Osteoblast (primary cell): ENCODE measurements at places on chromosomes 5 and 9.

DNA sequence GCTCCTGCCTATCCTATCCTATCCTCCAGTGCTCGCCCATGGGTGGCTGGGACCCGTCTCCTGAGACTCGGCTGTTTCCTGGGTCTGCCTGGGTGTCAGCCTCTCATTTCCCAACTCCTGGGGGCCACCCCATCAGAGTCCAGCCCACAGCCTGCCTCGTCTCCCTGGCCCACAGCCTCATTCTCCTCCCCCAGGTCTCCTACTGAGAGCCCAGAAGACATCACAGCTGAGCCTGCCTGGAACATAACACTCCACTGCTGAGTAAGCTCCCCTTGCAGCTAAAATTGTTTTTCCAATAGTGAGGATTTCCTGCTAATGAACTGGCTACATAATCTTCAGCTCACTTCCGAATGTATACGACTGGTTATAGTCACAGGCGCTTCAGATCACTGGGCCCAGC lies 95.3 kb downstream of the TTLL11 start:
- DNase-seq = no peak

- no peak for DNase-seq
These were observed 1.6 kb downstream of the BSPRY start for GRCh38 chr9:113350937-113351336.

DNA sequence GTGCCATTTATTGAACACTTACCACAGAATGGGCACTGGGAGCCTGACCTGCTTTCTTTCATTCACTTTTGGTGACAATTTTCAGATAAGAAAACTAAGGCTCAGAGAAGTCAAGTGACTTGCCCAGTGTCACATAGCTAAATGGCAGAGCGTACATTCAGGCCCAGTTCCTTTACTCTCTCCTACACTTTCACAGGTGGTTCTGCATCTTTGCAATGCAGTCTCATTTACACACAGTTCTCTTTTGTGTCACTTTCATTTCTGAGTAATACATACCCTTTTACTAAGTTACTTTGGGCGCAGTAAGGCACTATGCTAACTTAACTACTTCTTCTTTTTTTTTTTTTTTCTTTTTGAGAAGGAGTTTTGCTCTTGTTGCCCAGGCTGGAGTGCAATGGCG lies 8.3 kb downstream of the NFIL3 start:
- DNase-seq = no peak

DNA sequence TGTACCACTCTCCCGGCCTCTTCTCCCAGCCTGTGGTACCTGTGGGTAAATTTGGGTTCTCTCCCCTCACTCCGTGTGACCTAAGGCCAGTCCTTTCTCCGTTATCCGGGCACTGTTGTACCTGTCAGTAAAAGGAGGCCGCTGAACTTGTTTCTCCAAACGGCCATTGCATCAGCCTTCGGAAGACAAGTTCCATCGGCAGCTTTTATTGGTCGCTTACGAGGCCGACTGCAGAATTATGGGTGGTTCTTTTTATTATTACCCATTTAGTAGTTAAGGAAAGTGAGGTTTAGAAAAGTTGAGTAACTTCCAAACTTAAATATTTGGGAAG lies 558 bp downstream of the GRPEL2 start:
- no peak for DNase-seq

DNA sequence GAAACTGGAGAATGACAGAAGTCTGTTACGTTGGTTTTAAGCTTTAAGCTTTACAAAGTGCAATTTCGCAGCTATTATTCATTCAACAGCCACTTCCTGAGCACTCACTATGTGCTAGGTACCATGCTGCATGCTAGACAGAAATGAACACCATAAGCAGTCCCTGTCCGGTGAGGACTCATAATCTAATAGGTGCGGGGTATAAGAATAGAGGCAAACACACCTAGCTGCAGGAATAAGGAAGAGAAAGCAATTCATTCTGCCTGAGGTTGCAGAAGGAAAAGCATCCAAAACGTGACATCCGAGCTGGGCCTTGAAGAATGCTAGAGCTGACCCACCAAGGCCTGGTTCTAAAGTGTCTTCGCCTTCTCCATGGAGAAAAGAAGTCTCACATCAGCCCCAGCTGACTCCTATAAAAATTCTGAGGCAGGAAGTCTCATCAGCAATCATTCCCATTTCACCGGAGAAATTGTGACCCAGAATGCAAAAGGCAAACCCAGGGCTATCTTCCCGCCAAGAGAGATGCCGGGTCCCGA lies 542 bp downstream of the FKBP15 start:
- peak; percentile 47 for DNase-seq

GRCh38 chr5:167296661-167297060 lies 994.8 kb upstream of the WWC1 start:
- DNase-seq = no peak

- DNase-seq = peak; percentile 53
These were observed 370.7 kb downstream of the ZSWIM6 start for GRCh38 chr5:61702784-61703183.

- peak; percentile 81 for DNase-seq
These were observed 8.8 kb upstream of the NSMF start for GRCh38 chr9:137467896-137468295.

GRCh38 chr9:87556821-87557220 lies 59.2 kb downstream of the DAPK1 start:
- DNase-seq = peak; percentile 46

DNA sequence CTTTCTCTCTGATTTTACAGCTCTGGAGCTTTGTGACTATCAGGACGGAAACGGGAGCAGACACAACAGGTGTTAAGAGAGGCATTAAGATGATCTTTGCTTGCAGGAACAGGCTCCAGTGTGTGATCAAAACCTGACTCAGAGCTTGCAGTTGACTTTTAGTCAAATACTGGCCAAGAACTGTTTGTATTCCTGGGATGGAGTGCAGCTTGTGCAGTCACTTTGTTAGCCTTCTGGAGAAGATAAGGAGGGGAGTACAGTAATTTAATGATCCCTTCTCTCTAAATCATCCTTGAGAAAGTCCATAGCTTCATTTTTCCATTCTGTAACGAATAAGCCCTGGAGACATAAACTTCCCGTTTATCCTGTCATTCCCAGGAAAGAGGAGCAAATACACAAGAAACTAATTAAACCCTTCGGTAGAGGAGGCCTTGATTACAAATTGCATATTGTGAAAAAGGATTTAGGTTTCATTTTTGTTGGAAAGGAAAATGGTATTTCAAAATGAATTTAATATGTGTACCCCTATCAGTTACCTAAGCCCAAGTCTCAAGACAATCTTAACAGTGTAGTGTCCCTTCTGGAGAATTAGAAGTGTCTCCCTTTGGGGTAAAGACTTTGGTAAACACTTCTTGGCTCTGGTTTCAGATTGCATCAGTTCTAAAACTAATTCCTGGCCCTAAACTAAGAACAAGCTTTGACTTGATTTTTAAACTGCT lies 3.1 kb upstream of the STOM start:
- peak; percentile 88 for DNase-seq

GRCh38 chr5:132418881-132419280 lies 49.4 kb downstream of the SLC22A5 start:
- DNase-seq = no peak

DNA sequence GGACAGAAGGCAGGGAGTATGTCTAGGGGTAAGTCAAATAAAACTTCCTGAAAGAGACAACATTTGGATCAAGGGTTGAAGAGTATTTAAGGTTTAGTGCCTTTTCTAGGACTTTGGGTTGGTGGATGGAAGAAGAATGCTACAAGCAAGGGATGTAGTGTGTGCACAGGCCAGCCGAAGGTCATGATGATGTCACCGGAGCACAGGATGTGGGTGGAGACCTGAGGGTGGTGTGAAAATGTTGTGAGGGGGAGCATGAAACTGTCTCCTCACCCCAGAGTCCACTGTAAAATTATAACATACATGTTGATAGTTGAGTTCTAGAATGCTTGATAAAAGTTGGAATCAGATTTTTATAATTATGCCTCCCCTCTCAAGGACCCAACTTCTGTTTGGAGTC lies 553.3 kb upstream of the SGCD start:
- no peak for DNase-seq

- DNase-seq = no peak
These were observed 77.7 kb upstream of the TAS2R1 start for GRCh38 chr5:9707732-9708462.
